ENCODE measurements at places on chromosomes 3 and 15. TPM values are rescaled to one million over a fixed set of nuclear protein-coding genes. Genes with fewer than 3 reads are reported as not detected.

Gene ESYT3
- polyA plus RNA-seq, result 2.4 TPM

Gene SLC28A1
- 0.04 TPM for polyA plus RNA-seq

Gene NDN
- 107 TPM for polyA plus RNA-seq

Gene EXOG
- 22.0 TPM for polyA plus RNA-seq

GRCh38 chr15:101250873-101251829, 697 bp downstream of the CHSY1 start:
- DNase-seq, result no peak

DNA sequence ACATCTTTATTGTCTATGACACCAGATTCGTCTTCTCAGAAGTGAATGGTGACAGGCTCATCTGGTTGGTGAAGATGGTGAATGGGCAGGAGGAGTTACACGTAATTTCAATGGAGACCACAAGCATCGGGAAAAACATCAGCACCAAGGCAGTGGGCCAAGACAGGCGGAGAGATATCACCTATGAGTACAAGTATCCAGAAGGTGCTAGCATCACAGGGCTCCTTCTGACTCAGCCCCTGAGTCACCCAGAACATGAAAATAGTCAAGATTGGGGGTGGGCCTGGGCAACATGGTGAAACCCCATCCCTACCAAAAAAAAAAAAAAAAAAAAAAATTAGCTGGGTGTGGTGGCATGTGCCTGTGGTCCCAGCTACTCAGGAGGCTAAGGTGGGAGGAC, 32.6 kb downstream of the TGM4 start:
- DNase-seq, result no peak

GRCh38 chr3:14213066-14213774, 34.6 kb downstream of the LSM3 start:
- no peak for DNase-seq

DNA sequence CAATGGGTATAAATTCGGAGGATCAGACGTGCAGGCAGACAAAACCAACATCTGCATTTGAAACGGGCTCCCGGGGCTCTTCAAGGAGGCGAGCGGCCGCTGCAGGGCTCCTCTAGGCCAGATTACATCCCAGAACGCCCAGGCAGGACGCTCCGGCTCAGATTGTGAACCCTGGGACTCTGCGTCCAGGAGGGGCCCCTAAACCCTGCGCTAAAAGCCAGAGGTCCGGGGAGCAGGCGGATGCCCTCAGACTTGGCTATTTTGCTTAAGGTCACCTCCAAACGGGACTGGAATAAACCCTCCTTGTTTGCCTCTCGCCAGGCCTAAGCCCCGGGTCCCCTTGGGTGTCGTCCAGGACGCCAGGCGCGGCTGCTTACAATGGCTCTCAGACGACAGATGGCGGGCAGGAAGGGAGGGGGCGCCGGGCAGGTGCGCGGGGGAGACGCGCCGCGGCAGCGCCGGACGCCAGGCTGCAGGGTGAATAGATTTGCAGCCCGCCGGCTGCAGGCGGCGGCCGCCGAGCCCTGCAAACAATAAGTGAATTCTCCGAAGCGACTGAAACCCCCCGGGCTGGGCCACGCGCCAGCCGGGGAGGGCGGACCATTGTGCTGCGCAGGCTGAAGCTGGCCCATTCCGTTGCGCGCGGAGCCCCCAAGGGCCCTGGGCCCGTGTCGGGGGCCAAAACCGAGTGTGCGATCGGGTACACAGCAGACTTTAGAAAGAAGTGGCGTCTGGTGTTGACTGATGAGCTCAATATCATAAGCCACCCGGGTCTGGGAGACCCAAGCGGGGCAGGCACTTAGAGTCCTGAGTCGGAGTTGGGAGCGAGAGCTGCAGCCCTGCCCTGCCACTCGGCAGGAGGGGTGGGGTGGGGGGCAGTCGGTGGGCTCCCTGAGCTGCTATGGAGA, 32.3 kb upstream of the AMOTL2 start:
- DNase-seq, result no peak

DNA sequence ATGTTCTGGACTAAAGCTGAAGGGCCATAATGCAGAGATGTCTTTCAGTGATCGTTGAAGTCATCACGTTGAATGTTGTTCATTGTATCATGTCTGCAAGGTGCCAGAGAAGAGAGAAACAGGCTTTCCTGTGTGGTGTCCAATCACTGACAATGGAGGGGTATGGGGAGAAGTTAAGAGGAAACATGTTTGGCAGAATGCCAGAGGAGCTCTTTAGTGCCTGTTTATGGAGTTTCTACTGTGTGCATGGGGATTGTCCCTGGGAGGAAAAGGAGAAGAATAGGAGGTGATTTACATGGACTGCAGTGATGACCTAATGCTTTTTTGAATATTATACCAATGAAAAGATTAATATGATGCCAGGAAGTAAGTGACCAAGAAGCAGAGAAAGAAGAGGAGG, 11.7 kb downstream of the SCAANT1 start:
- no peak for DNase-seq

- no peak for DNase-seq
These were observed 7.9 kb downstream of the TNFSF10 start for GRCh38 chr3:172515130-172515918.

DNA sequence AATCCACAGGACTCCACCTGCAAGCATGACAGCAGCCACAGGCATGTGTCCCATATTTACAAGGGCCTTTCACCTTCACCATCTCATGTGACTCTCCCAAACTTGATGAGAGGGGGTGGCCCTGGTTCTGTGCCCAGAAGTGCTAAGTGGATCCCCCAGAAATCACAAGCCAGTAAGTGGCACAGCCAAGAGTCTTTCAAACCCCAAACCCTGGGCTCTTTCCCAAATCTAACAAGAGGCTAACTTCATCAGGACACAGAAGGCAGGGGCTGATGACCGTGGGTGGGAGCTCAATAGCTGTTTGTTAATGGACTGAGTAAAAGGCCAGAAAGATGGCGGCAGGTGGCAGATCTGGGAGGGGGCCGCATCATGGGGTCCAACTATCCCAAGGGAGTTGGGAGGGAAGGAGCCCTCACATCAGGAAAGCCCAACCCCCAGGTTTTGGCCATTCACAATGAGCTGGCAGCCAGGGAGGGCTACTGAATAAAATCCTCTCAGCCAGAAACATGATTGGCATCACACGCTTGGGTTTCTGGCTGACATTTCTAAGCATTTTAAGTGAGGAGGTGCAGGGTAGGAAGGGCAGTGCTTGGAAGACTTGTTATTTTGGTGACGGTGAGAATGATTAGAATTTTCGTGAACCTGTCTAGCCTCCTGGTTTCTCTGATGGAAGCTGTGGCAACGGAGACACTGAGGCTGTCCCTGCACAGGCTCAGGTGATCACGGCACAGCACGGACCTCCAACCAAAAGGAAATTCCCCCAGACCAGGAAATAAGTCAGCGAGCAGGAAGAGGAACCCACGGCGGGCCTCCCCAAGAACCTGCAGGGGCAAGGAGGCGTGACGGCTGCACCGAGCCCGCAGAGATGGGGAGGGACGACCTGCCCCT, 109.3 kb downstream of the OXNAD1 start:
- no peak for DNase-seq

DNA sequence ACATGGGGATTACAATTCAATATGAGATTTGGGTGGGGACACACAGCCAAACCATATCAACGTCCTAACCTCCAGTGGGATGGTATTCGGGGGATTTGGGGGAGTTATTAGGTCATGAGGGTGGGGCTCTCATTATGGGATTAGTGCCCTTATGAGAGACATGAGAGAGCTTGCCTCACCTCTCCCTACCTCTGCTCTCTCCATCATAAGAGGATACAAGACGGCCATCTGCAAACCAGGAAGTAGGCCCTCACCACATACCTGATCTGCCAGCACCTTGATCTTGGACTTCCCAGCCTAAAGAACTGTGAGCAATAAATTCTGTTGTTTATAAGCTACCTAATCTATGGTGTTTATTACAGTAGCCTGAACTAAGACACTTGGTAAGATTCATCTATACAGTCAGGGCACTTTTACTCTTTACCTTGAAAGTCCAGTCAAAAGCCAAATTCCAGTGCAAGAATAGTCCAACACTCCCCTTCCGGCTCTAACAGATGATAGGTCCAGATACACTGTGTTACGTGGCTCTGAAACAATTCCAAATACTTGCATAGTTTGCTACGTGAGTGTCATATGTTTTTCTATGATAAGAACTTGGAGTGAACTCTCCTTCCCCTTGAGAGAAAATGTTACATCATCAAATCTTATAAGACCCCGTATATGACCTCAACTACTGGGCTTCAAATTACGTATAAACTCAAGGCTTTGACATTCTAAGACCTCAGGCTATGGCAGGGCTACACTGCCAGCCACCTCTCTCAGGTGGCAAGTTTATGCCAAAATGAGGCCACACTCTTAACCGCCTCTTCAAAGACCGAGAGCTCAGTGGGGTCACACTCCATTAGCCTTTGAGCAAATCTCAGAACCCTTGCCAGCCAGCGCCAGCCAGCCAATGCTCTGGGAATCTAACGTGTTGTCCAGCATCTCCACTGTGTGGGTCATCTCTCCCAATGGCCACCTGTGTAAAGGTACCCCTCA, 129.9 kb downstream of the XXYLT1 start:
- no peak for DNase-seq

All from urinary bladder (tissue), 4 donors.